CMK (cell line): ENCODE measurements at places on chromosomes 3 and 15.

DNA sequence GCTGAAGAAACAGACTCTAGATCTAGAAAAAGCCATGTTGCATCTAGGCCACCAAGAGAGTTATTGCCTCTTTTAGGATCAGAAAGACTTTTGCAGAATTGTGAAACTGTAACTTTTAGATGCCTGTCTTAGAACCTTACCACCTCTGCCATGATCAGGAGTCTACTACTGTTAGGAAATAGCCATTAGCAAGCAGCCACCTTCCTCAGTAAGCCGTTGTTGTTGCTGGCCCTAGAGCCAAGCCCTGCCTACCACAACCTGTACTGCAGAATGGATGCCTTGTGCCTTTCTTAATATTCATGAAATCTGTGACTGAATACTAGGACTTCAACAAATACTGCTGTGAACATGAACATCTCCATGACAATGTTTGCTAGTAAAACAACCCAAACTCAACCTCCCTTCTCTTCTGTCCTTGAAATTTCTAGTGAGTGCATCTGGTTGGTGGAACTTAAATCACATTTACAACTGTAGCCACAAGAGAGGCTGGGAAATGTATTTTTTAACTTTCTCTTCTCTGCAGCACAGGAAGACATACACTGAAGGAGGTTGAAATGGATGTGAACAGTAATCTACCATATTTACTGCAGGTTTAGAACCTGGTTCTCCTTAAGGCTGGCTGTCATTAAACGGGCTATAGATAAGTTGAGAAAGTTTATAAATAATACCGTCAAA lies 20.7 kb downstream of the RASA2 start:
- DNase-seq, result no peak

DNA sequence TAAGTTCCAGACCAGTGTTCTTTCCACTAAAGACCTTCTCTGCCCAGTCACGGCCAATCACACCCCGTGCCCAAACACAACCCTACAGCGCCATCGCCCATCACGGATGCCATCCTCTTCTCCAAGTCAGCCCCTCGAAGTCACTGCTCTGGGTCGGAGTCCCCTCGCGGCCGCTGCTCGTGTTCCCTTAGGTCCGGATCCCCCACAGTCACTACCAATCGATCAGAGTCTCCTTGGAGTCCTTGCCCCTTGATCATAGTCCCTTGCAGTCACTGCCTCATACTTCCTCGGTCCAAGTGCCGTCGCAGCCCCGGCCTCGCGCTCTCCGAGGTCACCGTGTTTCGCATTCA lies 461 bp downstream of the PCYT1A start:
- no peak for DNase-seq

DNA sequence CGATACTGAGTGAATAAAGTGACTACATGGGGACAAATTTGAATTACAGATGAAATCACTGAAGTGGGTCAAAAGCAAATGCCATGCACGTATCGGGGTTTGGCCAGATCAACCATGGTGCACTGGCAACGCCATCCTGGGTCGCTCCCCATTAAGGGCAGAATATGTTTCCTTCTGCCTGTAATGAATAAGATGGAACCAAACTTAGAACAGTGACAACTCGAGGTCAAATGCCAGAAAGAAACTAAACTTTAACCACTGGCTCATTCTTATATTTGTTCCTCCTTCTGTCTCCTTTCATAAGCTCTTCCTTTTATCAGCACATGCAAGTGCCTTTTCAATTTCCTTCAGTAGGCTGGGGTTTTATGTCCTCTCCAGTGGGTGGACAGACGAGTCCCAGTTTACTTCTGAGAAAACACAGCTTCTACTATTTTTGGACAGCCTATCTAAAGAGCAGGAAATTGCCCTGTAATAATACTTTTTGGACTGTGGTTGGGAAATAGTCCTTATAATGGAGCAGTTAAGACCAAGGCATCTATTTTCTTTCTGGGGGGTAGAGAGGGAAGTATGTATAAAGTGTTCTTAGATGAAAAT lies 61.4 kb downstream of the WHAMM start:
- no peak for DNase-seq

DNA sequence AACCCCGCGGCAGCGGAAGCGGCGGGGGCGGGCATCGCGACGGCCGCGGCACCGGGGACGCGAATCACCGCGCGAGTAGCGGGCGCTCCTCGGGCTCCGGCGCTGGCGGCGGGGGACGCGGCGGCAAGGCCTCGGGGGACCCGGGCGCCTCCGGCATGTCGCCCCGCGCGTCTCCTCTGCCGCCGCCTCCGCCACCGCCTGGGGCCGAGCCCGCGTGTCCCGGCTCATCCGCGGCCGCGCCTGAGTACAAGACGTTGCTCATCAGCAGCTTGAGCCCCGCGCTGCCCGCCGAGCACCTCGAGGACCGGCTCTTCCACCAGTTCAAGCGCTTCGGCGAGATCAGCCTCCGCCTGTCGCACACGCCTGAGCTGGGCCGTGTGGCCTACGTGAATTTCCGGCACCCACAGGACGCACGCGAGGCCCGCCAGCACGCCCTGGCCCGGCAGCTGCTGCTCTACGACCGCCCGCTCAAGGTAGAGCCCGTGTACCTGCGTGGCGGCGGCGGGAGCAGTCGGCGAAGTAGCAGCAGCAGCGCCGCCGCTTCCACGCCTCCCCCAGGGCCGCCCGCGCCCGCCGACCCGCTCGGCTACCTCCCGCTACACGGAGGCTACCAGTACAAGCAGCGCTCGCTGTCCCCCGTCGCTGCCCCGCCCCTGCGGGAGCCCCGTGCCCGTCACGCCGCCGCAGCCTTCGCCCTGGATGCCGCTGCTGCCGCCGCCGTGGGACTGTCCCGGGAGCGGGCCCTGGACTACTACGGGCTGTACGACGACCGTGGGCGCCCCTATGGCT lies 675 bp downstream of the RBM15B start:
- DNase-seq, result no peak

DNA sequence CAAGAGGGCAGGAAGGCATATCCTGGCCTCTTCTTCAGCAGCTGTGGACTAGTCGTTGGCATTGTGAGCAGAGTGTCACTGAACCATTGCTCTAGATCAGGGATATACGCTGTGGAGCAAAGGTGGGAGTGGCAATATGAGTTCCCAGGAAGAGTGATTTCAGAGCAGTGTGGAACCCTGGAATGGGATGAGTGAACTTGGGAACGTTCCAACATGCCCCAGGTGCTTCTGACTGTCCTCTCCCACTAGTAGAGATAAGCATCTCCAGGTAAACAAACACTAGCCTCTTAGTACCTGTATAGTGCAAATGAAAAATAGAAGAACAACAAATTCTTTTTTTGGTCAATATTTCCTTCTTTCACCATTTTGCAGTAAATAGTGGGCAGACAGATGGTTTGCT lies 123.6 kb upstream of the VEPH1 start:
- no peak for DNase-seq

GRCh38 chr3:11037241-11037873 lies 44.8 kb downstream of the SLC6A1 start:
- DNase-seq, result no peak

GRCh38 chr3:38270606-38271005 lies 5.0 kb downstream of the SLC22A13 start:
- DNase-seq, result no peak

DNA sequence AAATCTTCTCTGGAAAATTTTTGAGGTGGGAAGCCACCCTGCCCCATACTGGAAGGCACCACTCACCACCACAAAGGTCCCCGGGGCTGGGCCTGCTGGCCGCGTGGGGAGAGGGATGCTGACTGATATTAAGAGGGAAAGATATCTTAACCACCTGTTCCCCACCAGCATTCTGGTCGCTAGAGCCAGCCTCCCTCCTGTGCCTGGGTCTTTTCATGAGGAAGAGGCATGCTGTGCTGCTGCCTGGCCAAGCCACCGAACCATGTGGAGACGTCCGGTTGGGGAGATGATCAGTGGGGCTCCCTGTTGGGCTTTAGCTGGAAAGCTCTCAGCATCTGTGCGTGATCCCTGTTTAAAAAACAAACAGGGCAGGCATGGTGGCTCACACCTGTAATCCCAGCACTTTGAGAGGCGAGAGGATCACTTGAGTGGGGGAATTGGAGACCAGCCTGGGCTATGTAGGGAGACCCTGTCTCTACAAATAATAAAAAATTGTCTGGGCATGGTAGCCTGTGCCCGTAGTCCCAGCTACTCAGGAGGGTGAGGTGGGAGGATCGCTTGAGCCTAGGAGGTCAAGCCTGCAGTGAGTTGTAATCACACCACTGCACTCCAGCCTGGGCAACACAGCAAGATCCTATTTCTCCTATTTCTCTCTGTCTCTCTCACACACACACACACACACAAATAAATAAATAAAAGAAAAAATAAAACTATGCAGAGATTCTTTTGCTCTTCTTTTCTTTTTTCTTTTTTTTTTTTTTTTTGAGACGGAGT lies 1.0 kb downstream of the KLHL18 start:
- DNase-seq, result peak; percentile 14

GRCh38 chr3:169421182-169421581 lies 242.3 kb downstream of the MECOM start:
- no peak for DNase-seq

DNA sequence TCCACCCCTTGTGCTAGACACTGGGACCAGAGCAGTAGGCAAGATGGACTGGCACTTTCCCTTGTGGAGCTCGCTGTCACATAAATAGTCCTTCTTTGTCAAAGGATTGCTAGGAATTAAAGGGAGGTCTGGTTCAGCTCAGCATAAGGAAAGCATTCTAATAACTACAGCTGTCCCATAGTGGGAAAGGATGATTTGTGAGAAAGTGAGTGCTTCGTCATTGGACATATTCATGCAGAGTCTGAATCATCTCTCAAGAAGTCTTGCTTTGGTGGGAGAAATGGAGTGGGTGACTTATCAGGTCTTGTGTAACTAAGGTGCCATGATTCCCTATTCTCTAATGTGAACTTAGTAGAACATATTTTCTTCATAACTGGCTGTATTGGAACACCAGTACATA lies 14.7 kb downstream of the PPARG start:
- DNase-seq, result no peak

DNA sequence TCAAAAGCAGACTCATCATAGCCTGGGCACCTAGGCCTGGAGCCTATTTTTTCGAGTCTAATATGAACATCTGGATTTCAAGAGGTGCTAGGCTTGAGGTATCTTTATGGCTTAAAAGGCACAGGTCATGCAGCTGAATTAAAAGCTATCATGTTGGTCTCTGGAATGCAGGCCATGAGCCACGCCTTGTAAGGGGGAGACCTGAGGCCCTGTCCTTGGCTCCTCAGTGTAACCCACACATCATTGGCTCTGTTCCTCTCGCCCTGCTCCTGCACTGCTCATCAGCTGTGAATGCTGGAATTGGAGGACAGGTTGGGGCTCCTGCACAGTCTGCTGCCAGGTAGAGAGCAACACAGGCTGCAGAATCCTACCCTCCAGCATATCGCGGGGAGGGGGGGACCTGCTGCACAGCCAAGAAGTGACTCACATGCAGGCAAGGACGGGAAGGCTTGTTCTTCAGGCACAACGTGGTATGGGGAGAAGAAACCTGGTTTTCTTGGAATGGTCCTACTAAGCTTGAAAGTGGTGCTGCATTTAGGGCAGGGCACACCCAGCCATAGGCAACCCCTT lies 146.0 kb downstream of the CHST2 start:
- no peak for DNase-seq

DNA sequence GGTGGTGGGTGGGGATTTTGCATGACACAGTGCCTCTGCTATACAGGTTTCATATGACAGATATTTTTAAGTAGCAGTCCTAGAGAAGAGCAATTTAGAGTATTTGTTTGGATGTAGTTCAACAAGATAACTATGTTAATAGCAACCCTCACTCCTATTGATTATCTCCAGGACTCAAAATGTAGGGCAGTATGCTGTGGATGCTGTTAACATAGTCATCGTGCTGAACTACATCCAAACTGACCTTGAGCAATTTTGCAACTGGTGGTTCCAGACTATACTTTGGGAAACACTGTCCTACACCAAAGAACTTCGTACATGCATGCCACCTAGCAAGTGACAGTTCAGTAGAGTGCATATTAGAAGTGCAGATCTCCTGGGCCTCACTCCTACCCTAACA lies 117.6 kb downstream of the IL5RA start:
- DNase-seq, result no peak

DNA sequence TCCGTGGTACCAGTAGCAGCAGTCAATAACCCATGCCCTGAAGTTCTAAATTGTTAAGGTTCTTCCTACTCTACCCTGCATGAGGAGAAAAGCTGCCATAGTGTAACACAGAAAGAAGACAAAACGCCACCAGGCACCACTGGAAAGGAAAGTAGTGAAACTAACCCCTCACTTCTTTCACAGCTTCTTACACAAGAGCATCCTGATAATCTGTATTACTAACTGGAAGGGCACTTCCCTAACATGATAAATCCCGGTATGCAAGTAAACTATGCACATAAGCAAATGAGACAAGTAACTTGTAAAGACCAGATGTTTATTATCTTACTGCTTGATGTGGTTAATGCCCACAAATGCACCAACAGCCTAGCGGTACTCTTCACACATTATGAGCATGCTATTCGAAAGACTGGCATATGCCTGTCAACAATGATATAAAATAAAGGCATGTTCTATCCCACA lies 141.3 kb downstream of the ADAM10 start:
- no peak for DNase-seq

- no peak for DNase-seq
Observed at GRCh38 chr3:62373714-62374333, 474 bp upstream of the FEZF2 start.

GRCh38 chr3:13513913-13514517 lies 33.9 kb downstream of the HDAC11 start:
- no peak for DNase-seq

DNA sequence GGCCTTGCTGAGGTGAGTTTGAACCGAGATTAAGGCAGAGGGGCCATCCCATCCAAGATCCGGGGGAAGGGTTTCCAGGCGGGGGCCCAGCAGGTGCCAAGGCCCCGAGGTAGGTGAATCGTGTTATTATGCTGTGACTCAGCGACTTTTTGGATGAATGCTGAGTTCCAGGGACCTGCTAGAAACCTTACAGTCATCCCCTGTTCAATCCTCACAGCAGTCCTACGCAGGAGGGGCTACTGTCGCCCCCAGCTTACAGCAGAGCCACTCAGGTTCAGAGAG lies 40.9 kb downstream of the DNAJB8 start:
- no peak for DNase-seq

- DNase-seq, result no peak
Observed at GRCh38 chr3:195133013-195133412, 137.9 kb downstream of the XXYLT1 start.

- no peak for DNase-seq
Observed at GRCh38 chr3:55596212-55596611, 109.1 kb upstream of the WNT5A start.

DNA sequence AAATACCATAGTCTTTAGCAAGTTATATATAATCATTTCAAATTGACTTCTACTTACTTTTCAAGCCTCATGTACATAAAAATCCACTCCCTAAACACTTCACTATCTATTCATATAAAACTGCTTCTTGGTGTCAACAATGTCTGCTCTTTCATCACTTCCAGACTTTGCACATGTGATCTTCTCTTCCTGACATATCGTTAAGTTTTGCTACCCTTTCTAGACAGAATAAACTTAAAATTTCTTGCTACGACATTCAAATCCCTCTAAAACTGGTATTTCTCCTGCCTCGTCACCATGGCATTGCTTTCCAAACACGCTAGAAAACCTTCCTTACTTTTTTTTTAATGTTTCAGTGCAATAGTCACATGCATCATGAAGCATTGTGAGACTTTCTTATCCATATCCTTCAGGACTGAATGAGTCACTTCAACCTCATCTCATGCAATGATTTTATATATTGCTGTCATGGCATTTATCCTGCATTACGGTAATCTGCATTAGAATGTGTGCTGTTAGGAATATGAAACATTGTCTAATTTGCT lies 122.8 kb downstream of the GMNC start:
- no peak for DNase-seq

GRCh38 chr3:66000506-66000905 lies 38.2 kb downstream of the MAGI1 start:
- DNase-seq, result no peak

- no peak for DNase-seq
Observed at GRCh38 chr3:179174316-179174715, 26.2 kb downstream of the PIK3CA start.
